PC-3 (cell line): ENCODE measurements at places on chromosomes 12 and 14.

DNA sequence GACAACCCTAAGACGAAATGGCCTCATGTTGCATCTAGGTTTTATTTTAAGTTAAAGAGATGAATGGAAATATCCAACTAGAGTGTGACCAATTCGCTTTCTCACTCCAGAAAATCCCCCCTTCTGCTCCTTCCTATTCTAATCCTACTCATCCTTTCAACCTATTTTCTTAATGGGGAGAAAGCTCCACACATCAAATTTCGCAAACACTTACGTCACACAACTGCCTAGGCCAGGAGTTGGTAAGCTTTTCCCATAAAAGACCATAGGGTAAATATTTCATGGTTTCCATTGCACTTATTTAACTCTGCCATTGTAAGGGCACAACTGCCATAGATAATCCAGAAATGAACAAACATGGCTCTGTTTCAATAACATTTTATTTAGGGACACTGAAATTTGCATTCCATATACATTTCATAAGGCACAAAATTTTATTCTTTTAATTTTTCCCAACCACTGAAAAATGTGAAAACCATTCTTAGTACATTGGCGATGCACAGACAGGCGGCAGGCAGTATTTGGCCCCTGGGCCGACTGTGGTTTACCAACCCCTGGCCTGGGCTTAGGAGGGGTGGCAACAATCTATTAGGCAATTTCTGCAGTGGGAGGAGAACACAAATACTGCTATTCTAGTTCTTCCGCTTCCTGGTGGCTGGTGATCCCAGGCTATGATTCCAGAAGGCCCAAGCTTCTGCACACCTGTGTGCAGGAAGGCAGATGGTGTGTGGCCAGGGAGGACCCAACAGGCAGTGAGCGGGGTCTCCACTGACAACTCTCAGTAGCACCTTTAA, 67.2 kb upstream of the FOXN3 start:
- DNase-seq = no peak
- no peaks in the 10 kb centered on the region for H3K36me3 ChIP-seq

GRCh38 chr12:93707836-93708235, 30.7 kb downstream of the CRADD start:
- peaks cover 6% of the 10 kb centered on the region; the same call in 1 of the 2 replicates for H3K36me3 ChIP-seq
- DNase-seq = peak; percentile 72
- no peak overlapping the region for H3K27ac ChIP-seq

- peak overlapping the region; percentile 64 for H3K27ac ChIP-seq
- H3K4me3 ChIP-seq = peak overlapping the region; percentile 78
- peaks cover 33% of the 10 kb centered on the region for H3K4me1 ChIP-seq
- no peak for DNase-seq
Observed at GRCh38 chr12:27779416-27779919, 565 bp upstream of the KLHL42 start.

DNA sequence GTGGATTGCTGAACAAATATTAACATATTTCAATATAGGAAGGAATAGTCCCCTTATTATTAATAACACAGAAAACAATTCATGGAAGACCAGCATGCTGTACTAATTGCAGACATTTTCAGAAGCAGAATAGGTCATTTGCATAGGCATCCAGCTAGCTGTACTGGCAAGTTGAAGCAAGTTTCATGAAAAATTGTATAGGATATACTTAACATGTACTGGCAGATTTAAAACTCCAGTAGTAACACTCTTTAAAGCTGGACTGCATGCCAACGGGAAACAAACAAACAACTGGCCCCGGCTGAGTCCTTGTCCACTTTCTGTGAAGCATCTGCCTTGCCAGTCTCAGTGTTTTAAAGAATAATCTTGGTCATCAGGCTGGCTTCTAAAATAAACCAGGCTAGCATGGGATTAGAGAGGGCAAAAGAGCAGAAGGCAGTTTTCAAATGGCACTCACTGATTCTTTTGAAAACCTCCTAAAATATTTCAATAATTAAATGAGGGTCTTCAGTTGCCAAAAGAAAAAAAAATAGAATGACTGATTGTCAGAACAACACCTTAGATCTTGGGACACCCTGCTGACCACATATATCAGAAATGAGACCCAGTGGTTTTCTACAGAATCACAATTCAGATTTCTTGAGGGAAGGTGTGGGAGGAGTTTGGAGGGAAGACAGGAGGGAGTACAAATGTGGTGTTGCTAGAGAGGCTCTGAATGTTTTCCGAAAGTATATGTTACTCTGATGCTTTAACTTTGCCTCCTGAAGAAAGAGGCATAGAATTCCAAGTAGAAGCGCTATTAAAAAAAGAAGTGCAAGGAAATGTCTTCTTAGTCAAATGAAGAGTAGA, 122.5 kb upstream of the KRAS start:
- no peaks in the 10 kb centered on the region for H3K36me3 ChIP-seq
- no peak overlapping the region for H3K27ac ChIP-seq
- peaks cover 12% of the 10 kb centered on the region for H3K27me3 ChIP-seq
- no peak for DNase-seq

DNA sequence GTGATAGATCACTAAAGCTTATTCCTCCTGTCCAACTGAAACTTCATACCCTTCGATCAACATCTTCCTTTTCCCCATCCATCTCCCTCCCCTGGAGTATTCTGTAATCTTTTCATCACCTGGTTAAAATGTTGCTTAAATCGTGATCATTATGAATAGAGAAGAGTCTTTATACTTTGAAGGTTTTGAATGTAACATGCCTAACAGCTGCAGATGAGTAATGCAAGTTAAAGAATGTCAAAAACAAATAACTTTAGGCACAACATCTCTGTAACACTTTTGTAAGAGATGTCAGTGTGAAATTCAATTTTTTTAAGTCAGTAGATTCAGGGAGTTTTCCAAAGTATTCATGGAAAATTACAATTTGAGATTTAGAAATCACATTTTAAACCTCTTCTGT, 25.0 kb downstream of the RXYLT1 start:
- no peak for DNase-seq
- H3K4me3 ChIP-seq = no peak overlapping the region
- H3K27me3 ChIP-seq = no peaks in the 10 kb centered on the region

DNA sequence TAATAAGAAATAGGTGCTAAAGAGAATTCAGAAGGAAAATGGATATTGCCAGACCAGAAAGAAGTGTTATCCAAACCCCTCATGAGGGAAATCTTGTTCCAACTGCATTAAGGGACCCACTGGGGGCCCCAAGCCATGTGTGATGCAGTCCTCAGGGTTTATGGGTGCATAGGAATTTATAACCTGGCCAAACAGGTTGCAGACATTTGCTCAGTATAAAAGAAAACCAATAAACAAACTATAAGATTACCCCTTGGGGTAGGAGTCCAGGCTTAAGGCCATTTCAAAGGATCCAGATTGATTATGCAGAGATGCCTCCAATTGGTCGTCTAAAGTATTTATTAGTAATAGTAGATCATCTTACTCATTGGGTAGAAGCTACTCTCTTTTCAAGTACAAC, 240.9 kb upstream of the DIO3 start:
- no peak overlapping the region for H3K27ac ChIP-seq
- no peak overlapping the region for H3K4me3 ChIP-seq
- DNase-seq = no peak
- no peaks in the 10 kb centered on the region for H3K4me1 ChIP-seq

- no peak overlapping the region for H3K4me3 ChIP-seq
- peaks cover 52% of the 10 kb centered on the region for H3K27me3 ChIP-seq
- H3K27ac ChIP-seq = no peak overlapping the region
- H3K4me1 ChIP-seq = no peaks in the 10 kb centered on the region
- no peaks in the 10 kb centered on the region for H3K36me3 ChIP-seq
Observed at GRCh38 chr12:105724641-105725040, 394.1 kb downstream of the C12orf75 start.

DNA sequence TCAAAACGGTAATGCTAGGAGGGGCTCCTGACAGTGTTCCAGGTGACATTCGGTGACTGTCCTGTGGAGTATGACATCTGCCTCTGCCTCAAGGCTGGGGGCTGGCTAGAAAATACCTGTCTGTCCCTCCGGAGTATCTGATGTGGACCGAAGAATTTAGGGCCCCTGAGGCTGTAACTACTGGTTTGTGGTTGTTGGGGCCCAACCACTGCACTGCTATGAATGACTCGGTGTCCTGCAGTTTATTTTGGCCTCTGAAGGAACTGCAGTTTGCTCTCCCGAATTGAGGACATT, 198.9 kb upstream of the CAND1 start:
- no peaks in the 10 kb centered on the region for H3K27me3 ChIP-seq
- DNase-seq = no peak
- H3K4me1 ChIP-seq = peaks cover 23% of the 10 kb centered on the region

DNA sequence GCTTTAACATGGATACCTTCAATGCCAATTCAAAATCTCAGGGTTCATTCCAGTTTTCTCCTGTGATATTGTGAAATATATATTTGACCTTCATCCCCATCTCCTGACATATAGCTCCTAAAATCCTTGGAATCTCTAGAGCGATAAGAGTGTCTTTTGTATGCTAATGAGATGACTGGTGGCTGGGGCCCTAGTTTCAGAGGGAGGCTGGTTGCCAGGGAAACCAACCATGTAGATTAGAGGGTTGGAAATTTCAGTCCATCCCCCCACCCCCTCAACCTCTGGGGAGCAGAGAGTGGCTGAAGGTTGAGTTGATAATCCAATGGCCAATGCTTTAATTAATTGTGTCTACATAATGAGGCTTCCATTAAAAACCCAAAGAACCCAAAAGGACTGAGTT, 59.4 kb downstream of the SDR9C7 start:
- DNase-seq = no peak
- no peak overlapping the region for H3K4me3 ChIP-seq
- H3K4me1 ChIP-seq = no peaks in the 10 kb centered on the region
- no peaks in the 10 kb centered on the region for H3K27me3 ChIP-seq

GRCh38 chr12:12582193-12582881, 19.7 kb upstream of the DUSP16 start:
- peaks cover 65% of the 10 kb centered on the region for H3K4me1 ChIP-seq
- no peak overlapping the region for H3K4me3 ChIP-seq
- no peaks in the 10 kb centered on the region for H3K36me3 ChIP-seq

DNA sequence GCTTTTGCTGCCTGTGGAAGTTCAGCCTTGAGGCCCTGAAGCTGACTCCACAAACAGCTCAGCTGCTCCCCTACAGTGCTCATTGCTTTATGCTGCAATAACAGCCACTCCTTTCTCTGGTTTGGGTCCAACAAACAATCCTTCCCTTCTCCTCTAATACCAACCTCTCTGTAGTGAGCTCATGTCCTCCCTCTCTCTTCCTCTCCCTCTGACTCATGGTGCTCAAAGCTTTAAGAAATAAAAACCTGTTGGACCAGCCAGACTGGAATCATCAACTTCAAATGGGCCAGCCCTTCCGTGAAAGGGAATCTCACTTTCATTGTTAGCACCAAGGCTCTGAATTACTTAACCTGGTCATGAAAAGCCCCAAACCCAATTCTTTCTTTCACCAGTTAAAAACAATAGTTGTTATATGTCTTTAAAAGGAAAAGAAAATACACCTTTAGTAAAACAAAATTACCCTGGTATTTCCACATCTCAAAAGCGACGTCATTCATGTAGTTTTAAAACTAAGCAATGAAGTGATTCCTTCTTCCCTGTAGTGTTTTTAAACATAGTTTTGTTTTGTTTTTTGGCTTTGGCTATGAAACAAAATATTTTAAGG, 126.4 kb downstream of the DUSP6 start:
- peak overlapping the region; percentile 95 for H3K27ac ChIP-seq
- no peaks in the 10 kb centered on the region for H3K27me3 ChIP-seq
- H3K36me3 ChIP-seq = no peaks in the 10 kb centered on the region

DNA sequence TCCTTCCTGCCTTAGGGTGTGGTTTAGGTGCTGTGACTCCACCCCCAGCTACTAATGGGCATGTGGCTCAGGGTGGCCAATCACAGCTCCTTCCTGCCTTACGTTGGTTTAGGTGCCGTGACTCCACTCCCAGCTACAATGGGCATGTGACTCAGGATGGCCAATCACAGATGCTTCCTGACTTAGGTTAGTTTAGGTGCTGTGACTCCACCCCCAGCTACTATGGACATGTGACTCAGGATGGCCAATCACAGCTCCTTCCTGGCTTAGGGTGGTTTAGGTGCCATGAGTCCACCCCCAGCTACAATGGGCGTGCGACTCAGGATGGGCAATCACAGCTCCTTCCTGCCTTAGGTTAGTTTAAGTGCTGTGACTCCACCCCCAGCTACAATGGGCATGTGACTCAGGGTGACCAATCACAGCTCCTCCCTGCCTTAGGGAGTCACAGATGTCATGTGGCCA, 163.9 kb downstream of the TBX5 start:
- peaks cover 25% of the 10 kb centered on the region for H3K27me3 ChIP-seq
- H3K36me3 ChIP-seq = no peaks in the 10 kb centered on the region
- H3K27ac ChIP-seq = no peak overlapping the region
- no peaks in the 10 kb centered on the region for H3K4me1 ChIP-seq
- peak; percentile 2 for DNase-seq
- H3K4me3 ChIP-seq = no peak overlapping the region

DNA sequence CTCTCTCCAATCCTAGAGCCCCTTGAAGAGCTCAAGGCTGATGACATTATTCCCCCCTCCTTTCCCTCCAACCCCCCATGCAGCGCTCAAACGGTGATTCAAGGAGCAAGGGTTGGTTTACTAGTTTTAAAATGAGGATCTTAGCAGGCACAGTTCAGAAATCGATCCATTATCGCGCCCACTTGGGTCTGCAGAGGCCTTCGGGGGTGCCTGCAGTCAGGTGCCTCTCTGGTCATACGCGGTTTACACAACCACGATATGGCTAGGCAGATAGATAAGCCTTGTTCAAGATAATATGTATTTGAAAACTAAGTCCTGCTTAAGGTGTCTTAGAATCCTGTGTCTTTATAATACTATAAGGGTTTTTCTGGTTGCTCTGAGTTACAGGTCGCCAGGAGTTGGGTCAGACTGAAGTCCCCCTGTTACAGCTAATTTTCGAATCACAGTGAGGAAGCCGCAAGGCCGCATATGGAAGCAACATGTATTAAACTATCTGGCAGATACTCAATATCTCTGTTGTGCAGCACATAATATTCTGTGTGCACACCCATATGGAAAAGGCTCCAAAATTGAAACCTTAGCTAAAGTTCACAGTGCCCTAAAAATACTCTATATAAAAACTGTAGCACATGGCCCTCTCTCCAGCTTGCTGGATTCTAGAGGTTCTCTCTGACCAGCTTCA, 10.0 kb downstream of the BHLHE41 start:
- peaks cover 54% of the 10 kb centered on the region for H3K4me1 ChIP-seq
- H3K27me3 ChIP-seq = no peaks in the 10 kb centered on the region
- peak overlapping the region; percentile 71 for H3K4me3 ChIP-seq
- no peaks in the 10 kb centered on the region for H3K36me3 ChIP-seq

DNA sequence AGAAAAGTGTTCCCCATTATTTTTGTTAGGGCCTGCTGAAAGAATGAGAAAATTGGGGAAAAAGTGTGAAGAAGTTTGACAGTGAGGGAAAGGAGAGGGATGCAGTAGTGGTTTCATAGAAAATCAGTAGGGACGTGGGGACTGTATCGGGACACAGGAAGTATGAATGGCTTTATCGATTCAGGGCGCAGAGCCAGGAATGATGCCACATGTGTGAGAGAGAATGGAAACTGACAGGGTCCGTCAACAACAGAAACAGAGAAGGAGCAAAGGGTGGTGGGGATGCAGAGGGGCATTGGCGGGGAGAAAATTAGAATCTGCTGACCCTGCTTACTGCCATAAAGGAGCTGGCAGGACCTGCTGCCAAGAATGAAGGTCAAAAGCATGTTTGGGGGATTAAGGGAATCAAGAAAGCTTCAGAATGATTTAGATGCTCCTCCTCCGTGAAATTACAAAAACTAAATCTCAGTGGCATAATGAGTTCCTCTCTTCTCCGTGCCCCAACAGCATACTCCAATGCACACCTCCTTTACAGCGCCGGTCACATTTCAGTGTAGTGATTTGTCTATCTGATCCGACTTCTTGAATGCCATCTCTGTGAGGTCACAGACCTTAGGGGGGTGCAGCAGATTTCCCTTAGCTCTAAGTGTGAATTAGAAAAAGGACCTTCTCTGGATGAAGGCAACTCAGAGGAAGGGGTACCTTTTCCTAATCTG, 92.6 kb downstream of the EMP1 start:
- no peak overlapping the region for H3K4me3 ChIP-seq
- H3K36me3 ChIP-seq = no peaks in the 10 kb centered on the region
- no peak for DNase-seq
- no peaks in the 10 kb centered on the region for H3K4me1 ChIP-seq
- peaks cover 25% of the 10 kb centered on the region; the same call in 1 of the 2 replicates for H3K27me3 ChIP-seq
